ENCODE measurements at places on chromosomes 7 and 10.

GRCh38 chr7:134619627-134620331, 26.9 kb upstream of the BPGM start:
- peaks cover 6% of the 10 kb centered on the region for H3K4me1 ChIP-seq
- no peak overlapping the region for H3K27ac ChIP-seq
- no peaks in the 10 kb centered on the region for H3K36me3 ChIP-seq

DNA sequence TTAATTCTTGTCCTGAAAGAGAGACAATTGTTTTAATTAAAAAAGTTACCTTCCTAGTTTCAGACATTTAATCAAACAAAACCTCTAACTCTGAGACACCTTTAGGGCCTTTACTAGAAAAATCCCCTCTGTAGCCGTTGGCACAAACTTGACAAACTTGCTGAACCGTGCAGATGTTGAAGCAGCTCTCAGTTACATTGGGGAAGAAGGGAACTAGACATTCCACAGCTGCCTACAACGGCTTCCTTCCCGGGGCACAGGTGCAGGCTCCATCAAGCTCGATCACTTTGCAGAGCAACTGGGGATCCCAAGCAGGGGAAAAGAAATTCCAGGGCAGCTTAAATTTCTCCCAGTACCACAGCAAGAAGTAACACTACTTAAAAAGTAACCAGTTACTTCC, 141.3 kb downstream of the SKAP2 start:
- no peak overlapping the region for H3K27ac ChIP-seq
- H3K4me3 ChIP-seq, result no peak overlapping the region
- H3K36me3 ChIP-seq, result peaks cover 2% of the 10 kb centered on the region
- no peaks in the 10 kb centered on the region for H3K27me3 ChIP-seq
- no peaks in the 10 kb centered on the region for H3K4me1 ChIP-seq

DNA sequence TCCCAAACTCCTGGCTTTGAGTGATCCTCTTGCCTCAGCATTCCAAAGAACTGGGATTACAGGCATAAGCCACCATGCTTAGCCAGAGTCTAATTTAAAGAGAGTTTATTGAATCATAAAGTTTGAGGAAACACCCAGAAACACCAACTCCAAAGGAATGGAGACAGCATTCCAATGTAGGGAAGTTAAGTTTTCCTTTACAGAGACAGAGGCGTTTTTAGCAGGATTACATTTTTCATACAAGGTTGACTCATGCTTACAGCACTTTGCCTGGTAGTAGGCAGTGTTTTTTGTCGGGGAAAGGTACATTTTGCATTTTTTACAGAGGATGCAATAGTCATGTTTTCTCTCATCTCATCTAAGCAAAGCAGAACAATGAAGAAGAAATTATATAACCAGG, 18.9 kb upstream of the OPN4 start:
- no peak overlapping the region for H3K27ac ChIP-seq
- no peak for DNase-seq
- H3K36me3 ChIP-seq, result no peaks in the 10 kb centered on the region
- no peaks in the 10 kb centered on the region for H3K4me1 ChIP-seq
- peaks cover 58% of the 10 kb centered on the region for H3K27me3 ChIP-seq

GRCh38 chr10:131810036-131810804, 90.6 kb upstream of the PPP2R2D start:
- H3K4me3 ChIP-seq, result no peak overlapping the region
- H3K27ac ChIP-seq, result no peak overlapping the region
- peaks cover 17% of the 10 kb centered on the region for H3K27me3 ChIP-seq
- no peak for DNase-seq

- no peaks in the 10 kb centered on the region for H3K4me1 ChIP-seq
- no peaks in the 10 kb centered on the region for H3K36me3 ChIP-seq
- H3K27me3 ChIP-seq, result no peaks in the 10 kb centered on the region
- no peak overlapping the region for H3K4me3 ChIP-seq
- DNase-seq, result no peak
Measured at GRCh38 chr7:46969303-46970130, 612.4 kb downstream of the TNS3 start.

DNA sequence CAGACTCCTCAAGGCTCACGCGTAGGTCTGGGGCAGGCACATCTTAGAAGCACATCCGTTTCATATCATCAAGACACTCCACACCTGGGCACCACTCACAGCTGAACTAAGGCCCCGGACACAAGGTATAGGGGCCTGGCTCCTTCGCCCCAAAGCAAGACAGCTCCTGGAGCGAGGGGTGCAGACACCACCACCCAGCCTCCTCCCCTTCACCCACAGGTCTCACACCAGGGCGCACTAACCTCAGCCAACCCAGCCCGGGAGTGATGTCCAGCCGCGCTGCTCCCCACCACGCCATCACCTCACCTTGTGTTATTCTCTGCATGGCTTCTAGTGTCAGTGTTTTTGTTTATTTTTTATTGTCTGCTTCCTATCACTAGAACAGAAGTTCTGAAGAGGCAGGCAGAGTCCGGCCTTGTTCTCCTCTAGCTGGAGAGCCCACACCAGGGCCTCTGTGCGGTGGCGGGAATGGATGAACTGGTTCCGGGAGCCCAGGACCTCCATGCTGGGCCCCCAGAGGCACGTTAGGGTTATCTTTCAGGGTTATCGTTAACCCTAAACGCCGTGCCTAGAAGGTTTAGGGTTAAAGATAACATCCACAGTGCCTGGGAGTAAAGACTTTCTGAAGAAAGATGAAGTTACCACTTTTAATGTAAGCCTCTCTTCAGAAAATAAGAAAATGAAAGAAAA, 21.8 kb downstream of the BRI3 start:
- H3K4me1 ChIP-seq, result no peaks in the 10 kb centered on the region
- H3K27ac ChIP-seq, result no peak overlapping the region
- peaks cover 1% of the 10 kb centered on the region for H3K36me3 ChIP-seq
- DNase-seq, result no peak
- no peak overlapping the region for H3K4me3 ChIP-seq

DNA sequence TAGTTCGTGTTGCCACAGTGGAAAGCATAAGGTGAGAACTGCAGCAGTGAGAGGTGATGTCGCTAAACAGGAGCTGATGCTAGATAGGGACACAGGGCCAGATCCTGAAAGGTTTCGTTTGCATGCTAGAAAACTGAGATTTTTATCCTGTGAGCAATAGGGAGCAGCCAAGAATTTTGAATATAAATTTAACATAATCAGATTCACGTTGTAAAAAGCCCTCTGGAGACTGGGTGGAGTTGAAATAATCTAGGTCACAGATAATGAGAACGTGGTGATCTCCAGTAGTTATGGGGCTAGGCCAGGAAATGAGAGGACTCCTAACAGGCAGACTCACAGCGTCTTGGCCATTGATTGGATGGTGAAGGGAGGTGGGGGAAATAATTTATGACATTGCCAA, 92.1 kb upstream of the IMMP2L start:
- H3K36me3 ChIP-seq, result no peaks in the 10 kb centered on the region
- no peaks in the 10 kb centered on the region for H3K4me1 ChIP-seq
- DNase-seq, result no peak
- H3K27ac ChIP-seq, result no peak overlapping the region
- H3K27me3 ChIP-seq, result peaks cover 7% of the 10 kb centered on the region
- no peak overlapping the region for H3K4me3 ChIP-seq

Measured in activated T-cell treated with anti-CD3 and anti-CD28 coated beads, Interleukin-2, amount 50 U/mL, for 24 hours (primary cell).